Suprapubic skin (tissue), 4 donors: ENCODE measurements at places on chromosomes 3 and 15.

GRCh38 chr3:128316481-128316891 lies 150.2 kb downstream of the DNAJB8 start:
- DNase-seq: no peak

DNA sequence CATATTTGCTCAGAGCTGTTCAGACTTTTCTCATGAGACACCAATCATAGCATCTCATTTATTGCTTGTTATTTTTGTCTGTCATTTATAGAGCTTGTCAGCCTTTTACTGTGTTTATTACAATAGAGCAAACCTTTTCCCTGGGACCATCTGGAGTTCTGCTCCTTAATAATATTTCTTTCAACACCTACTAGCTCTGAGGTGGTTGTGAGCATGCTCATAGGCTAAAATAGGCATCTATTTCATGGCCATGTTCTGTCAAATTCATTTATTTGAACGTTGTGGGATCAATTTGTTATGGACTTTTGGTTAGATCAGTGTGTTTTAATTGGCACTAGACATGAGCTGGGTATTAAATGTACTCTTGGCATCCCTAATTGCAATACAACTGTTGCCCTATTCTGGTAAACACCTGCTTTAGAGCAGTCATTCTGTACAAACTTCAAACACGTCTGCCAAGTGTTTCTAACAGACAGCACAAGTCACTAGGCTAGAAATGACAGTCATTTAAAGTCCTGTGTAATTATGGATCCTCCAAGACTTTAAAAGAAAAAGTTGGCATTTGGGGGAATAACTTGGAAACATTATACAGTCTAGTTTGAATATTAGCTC lies 766.3 kb downstream of the ZNF385D start:
- no peak for DNase-seq

GRCh38 chr15:81910355-81911021 lies 135.3 kb downstream of the MEX3B start:
- no peak for DNase-seq

GRCh38 chr3:29202378-29202777 lies 78.5 kb upstream of the RBMS3 start:
- no peak for DNase-seq

DNA sequence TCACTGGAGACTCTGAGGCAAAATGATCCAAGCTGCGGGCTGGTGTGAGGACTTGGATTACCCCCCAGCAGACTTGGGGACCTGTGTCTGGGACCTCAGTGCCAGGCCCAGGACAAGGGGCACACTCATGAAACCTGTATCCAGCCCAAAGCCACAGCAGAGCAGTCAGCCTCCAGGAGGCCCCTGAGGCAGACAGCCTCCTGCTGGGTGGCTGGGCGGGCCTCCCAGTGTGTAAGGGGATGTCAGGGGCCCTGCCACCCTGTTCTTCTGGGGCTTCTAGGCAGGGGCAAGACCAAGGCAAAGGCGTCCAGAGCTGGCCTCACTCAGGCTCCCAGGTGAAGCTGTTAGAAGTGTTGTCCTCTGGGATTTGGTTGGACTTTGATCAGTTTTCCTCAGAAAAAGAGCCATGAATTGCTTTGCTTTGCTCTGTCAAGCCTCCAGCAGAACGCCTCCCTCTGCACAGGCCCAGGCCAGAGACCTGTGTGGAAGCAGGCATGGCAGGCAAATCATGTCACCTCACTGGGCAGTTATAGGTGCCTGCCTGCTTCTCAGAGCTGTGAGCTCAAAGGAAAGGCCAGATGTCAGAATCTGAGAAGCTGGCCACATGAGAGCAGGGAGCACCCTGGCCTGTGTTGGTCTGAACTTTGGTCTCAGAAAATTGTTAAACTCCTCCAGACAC lies 77.4 kb downstream of the SMAD6 start:
- no peak for DNase-seq

DNA sequence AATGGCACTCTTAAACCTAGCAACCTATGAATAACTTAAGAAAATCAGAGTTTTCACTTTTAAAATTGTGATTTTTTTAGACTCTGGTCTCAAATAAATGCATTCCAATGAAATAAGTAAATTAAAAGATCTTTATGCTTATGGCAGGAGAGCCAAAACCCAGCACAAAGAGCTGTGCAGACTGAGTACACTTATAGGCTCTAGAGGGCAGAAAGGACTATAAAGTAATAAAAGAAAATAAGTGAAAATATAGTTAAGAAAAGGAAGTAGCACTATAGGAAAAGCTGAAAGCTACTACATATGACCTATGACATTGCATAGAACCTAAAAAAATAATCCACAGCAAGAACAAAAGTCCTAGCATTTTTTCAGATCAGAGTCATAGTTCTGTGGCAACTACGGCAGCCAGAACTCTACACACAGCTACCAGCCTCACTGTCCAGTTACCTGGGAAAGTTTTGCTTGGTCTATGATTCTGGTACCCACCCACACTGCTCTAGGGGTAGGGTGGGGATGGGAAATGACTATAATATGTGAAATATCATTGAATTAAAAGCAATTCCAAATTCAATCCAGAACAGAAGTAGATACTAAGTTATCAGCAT lies 30.5 kb downstream of the CLASP2 start:
- DNase-seq: no peak

DNA sequence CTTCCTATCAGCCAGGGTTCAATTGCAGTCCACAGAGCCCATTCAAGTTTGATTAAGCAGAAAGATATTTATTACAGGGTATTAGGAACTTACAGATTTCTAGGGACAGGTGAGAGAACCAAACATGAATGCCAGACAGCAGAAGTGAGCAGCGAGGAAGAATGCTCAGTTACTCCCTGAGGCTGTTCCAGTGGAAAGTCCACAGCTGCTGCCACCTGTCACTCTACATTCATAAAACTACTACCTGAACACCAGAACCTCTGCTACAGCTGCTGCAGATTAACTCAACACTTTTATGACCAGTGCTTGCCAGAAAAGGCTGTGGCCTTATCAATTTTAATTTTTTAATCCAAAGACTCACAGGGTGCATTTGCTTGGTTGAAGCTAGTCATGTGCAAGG lies 325.4 kb upstream of the ONECUT1 start:
- no peak for DNase-seq

DNA sequence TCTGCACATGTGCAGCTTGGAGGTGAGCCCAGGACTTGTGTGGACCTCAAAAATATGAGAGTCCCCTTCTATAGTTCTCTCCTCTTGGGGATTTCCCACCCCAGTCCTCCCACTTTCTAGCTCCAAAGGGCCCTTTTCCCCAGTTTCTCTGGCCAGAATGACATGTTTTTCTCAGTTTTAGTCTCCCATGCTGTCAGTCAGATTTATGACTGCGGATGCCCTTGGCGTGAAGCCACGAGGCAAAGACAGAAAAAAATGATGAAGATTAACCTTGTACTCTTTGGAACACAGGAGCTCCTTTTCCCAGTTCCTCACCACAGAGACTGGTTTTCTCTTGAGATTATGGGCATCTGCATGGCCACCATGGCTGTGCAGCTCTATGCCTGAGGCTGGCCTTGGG lies 72.0 kb upstream of the TTBK2 start:
- DNase-seq: no peak

DNA sequence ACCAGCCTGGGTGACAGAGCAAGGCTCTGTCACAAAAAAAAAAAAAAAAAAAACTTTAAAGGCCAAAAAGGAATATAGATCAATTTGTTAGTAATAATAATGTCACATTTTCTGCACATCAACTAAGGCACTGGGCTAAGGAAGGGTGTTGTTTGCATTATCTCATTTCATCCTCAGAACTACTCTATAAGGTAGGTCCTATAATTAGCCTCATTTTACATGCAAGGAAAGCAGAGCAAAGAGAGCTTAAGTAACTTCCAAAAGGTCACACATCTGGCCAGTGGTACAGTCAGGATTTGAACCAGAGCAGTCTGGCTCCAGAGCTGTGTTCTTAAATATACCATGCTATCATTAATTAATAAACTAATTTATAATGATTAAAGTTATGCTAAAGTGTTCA lies 42.2 kb upstream of the SPATA12 start:
- no peak for DNase-seq

DNA sequence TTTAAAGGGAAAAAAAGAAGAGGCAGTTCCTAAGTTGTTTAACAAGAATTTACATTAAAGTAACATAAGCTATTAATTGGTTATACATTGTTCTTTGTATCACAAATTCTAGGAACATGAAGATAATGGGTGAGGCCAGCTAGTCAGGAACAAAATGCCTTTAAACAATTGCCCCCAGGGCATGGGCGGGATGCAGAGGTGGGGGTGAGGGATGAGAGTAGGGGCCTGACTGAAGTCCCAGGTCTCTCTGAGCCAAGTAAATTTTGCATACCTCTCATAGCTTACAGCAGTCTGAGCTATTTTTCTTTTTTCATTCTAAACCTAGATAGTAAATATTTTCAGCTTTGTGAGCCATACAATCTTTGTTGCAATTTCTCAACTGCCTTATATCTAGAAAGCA lies 77.8 kb upstream of the RNU6-1 start:
- DNase-seq: no peak
